T-helper 2 cell (primary cell): ENCODE measurements at places on chromosomes 11 and 22.

GRCh38 chr22:25666308-25666707, 75.7 kb upstream of the MYO18B start:
- no peak for DNase-seq

DNA sequence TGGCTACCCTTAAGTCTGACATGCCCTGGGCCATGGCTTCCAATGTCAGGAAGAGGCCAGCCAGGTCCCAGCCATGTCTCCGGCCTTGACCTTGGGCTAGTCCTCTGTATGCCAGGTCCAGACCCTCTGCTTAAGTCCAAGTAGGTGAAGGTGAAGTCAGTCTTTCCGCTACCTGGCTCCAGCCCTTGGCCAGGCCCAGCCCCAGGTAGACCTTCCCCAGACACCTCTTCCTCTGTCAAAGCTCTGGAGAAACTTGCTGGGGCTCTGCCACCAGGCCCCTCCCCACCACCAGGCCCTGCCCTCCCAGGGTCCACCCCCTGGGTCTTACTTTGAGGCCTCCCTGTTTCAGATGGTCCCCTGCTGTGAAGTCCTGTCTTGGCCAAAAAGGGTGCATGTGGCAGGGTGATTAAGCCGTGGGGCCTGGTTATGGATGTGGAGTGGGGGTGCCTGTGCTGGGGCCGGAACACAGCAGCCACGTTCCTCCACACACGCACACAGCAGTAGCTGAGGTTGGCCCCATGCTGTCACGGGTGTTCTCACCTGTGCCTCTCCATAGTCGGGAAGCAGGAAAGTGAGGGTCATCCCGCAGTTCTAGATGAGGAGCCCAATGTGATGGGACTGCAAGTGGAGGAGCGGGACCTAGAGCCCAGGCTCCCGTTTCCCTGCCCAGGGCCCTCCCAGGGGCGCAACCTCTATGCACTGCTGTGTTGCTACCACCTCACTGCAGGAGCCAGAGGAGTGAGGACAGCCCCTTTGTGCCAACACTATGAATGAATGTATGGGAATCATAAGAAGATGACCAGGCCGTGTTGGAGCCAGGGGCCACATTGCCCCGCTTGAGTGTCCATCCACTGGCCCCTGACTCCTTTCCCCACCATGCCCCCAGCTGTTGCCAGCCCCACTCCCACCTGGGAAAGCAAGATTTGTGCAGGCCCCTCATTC, 72.2 kb downstream of the LINC01488 start:
- DNase-seq = no peak

GRCh38 chr11:121575250-121575962, 122.6 kb upstream of the SORL1-AS1 start:
- no peak for DNase-seq

DNA sequence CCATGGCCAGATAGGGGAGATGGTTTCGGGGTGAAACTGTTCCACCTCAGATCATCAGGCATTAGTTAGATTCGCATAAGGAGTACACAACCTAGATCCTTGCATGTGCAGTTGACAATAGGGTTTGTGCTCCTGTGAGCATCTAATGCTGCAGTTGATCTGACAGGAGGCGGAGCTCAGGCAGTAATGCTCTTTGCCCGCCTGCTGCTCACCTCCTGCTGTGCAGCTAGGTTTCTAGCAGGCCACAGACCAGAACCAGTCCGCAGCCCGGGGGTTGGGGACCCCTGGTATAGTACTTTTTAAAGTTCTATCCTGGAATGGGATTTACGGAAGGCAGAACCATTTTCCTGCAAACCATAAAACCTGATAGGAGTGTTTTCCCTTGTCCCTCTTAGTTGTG, 54.6 kb downstream of the POLD3 start:
- no peak for DNase-seq

GRCh38 chr22:48423481-48423911, 1404.2 kb downstream of the BRD1 start:
- DNase-seq = no peak

GRCh38 chr11:62897311-62897710, 16.6 kb downstream of the SLC3A2 start:
- DNase-seq = no peak
